Activated T-cell treated with anti-CD3 and anti-CD28 coated beads, Interleukin-2, amount 50 U/mL, for 1 hour (primary cell): ENCODE measurements at places on chromosomes 7 and 10.

- no peak for DNase-seq
Observed at GRCh38 chr10:110168601-110169481, 38.6 kb upstream of the MXI1 start.

DNA sequence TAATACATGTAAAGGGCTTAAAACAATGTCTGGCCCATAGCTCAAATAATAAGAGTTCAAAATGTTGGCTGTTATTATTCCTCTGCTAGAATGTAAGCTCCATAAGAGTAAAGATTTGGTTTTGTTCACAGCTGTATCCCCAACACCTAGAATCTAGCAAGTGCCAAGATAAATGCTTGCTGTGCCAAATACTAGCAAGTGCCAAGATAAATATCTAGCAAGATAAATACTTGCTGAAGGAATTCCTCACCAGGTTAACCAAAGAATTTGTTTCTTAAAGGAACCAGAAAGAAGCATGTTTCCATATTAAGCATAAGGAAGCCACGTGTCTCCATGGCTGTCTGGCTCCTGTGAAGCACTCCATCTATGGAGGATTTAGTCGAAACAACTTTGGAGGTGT, 235.2 kb upstream of the SP4 start:
- DNase-seq, result no peak

- no peak for DNase-seq
Observed at GRCh38 chr7:100509231-100509630, 25.5 kb downstream of the NYAP1 start.

- DNase-seq, result no peak
Observed at GRCh38 chr10:110747609-110748464, 103.7 kb downstream of the RBM20 start.

GRCh38 chr10:69659241-69660038, 29.4 kb downstream of the FAM241B start:
- no peak for DNase-seq

- no peak for DNase-seq
Observed at GRCh38 chr7:156897673-156898072, 4.7 kb upstream of the LMBR1 start.

DNA sequence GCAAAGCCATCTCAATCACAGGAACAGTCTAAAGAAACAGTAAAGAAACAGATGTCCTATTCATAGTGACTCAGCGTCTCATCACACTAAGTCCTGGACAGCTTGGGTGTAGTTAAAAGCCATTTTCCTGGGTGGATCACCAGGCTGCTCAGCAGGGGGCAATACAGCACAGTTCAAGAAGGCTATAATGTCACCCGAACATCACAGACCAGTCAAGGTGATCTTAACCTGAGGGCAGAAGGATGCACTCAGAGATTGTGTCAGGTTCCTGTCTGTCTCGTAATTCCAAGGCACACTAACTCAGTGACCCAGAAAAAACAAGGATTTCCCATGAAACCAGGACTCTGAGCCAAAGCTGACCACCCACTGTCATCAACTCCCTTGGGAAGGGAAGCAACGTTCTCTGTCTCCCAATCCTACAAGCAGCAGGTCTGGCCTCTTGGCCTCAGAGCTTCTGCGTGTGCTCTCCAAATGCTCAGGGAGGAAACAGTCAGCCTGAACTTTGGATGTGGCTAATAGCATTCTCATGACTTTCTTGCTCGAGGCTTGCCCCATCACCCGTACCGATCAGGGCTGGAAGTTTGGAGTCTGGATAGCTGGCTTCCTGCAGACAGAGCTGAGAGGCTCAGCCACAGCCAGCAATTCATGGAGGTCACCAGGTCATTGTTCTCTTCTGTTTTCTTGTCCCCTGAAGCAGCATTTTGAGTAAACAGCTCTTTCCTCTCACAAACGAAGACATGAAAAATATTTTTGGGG, 90.4 kb upstream of the FAM171A1 start:
- no peak for DNase-seq

DNA sequence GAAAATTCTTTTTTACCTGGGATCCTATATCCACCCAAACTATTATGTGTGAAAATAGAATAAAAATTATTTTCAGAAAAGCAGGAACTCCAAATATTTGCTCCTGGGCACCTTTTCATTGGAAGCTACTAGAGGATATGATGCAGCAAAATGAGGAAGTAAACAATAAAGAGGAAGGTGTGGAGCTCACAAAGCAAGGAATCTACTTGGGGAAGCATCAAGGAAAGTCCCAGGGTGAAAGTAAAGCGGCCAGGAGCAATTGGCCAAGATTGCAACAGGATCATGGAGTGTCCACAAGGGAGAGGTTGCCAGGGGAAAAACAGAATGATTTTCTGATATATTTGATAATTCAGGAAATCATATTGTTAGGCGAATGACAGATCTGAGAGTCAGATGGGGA, 80.8 kb downstream of the CARD11 start:
- no peak for DNase-seq

DNA sequence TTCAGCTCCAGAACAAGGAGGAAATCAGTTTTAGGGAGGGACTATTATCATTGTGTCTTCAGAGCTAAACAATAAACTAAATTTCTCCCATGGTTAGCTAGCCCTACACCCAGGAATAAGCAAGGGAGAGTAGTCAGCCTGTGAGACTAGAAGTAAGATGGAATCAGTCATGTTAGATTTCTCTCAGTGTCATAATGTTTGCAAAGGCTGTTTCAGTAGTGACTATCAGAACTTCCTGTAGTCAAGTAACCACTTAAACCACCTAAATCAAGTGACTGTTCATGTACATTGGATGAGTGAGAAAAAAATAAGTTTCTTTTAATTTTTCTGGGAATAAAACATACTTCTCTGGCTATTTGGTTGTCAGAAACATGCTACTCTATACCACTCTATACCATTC, 121.6 kb downstream of the KCND2 start:
- DNase-seq, result no peak

DNA sequence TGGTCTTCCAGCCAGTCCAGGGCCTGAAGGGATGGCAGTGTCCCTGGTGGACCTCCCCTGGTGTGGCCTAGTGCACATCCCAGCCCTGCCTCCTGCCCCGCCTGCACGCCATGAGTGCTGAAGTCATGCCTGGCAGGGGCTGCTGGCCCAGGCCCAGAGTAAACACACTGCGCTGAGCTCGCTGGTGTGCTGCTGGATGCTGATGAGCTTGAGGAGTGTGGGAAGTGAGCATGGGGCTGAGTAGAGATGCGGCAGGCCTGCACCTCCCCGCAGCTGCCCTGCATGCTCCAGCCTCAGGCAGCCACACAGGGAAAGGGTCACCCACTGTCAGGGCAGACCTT, 43.2 kb downstream of the HTRA1 start:
- no peak for DNase-seq

DNA sequence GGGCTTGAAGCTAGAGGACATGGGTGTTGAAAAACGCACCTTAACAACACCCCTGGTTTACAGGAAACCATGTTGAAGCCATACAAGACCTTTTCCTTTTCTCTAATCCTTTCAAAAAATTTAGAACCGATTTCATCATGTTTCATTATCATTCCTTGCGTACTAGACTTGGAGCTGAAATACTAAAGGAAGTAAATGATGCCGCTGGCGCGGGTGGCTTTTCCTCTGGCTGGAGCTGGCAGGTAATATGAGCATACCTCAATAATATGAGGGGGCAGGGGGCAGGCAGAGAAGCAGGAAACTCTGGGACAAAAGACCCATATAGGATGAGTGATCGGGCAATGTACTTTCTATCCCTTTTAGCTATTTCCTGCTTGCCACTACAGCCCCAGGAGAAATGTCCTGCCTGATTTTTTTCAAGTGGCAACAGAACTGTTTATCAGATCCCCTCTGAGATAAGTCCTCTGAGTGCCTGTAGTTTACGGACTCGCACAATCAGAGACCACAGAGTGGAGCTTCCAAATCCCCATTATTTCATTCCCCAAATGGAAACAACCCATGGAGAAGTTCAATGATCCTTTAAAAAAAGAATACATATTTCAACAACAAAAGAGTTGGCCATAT, 450.1 kb downstream of the KCNMA1 start:
- DNase-seq, result no peak

DNA sequence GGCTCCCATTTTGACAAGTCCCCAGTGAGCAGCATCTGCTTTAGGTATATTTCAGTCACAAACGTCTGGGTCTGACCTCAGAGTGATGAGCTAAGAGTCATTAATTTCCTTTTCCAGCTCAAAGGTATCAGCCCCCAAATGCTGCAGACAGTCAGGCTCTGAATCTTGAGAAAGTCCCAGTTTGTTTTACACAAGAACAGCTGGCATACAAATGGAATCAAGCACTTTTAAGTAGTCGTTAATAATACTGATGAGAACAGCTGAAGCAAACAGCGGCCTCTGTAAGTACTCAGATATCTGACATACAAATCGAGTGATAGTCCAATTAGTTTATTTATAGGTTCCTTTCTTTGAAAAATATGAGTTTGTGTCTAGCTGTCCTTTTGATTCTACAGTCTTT, 49.4 kb upstream of the MSRB2 start:
- no peak for DNase-seq

DNA sequence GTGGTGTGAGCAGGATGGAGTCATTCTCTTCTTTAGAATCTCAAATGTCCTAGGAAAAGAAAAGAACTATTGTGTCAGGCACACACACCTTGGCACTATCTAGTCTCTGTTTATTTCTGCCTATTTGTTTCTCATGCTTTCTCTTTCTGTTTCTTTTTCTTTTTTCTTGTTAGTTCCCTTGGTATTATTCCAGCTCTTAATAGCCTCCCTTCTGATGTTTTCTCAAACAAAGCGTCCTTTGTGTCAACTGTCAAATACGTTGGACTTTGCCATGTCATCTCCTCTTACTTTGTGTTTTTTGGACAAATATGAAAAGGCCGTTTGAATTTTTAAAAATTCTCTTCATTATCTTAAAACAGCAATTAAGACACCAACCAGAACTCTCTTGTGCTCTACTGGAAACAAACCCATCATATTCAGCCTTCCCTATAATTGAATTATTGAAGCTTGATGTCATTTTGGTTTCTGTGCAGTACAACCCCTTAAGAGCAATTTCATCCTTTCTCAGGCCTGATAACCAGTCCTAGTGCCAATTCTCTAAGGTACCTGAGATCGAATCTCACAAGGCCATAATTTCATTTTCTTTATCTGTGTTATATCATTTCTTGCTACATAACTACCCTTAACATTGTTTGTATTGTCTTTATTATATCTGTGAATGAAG, 497.8 kb upstream of the NRP1 start:
- DNase-seq, result no peak

GRCh38 chr10:50552771-50553535, 70.8 kb downstream of the SGMS1 start:
- no peak for DNase-seq

DNA sequence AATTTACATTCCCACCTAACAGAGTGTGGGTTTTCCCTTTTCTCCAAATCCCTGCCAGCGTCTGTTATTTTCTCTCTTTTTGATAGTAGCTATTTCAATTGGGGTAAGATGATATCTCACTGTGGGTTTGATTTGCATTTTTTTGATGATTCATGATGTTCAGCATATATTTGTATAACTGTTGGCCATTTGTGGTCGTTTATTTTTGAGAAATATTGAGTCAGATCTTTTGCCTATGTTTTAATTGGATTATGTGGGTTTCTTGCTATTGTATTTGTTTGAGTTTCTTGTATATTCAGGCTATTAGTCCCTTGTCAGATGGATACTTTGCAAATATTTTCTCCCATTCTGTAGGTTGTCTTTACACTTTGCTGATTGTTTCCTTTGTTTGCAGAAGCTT, 193.8 kb downstream of the ABCA13 start:
- DNase-seq, result no peak

- no peak for DNase-seq
Observed at GRCh38 chr7:35735396-35735795, 40.5 kb upstream of the HERPUD2 start.

DNA sequence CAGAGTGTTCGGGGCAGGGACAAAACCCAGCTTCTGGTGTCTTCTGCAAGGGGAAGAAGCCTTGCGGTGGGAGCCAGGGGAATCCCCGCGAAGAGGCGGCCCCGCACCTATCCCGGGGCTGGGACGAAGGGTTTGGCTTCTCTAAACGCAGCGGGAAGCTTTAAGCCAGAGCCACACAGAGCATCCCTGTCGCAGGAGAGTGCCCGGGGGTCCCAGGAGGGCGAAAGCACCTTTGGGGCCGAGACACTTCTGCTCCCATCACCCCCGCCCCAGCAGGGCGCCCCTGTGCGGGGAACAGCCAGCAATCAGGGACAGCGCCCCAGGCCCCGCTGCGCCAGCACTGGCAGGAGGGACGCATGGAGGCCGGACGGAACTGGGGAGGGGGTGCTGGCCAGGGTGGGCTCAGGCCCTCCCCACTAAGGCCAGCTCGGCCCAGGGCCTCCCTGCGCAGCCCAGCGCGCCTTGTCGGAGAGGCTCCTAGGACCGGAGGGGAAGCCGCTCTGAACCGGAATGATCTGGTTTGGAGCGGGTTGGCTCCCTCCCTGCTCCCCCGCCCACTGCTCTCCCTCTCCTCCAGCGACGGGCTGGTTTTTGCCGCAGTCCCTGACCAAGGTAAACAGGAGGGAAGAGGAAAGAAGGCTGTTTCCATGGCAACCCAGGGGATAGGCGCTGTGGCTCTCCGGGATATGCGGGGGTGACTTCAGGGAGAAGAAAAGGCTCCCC, 63.9 kb downstream of the TMEM209 start:
- peak; percentile 48 for DNase-seq

- DNase-seq, result no peak
Observed at GRCh38 chr10:77602231-77602912, 35.2 kb downstream of the KCNMA1 start.

DNA sequence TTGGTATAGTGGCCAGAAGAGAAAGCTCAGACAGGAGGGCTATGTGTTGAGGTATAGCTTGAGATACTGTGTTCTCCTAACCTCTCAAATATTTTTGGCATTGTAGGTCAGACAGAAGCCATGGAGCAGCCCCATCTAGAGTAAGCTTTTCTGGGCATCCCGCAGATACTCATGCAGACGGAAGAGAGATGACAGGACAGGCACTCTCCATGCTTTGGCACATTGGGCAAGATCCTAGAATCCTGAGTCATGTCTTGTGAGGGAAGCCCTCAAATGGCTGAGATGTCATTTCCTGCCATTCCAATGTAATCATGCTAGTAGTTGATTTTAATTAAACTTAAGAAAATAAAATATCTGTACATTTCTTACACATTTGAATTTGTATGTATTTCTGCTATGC, 16.8 kb upstream of the KIF20B start:
- no peak for DNase-seq

- DNase-seq, result no peak
Observed at GRCh38 chr7:157628456-157628855, 291.7 kb downstream of the DNAJB6 start.

GRCh38 chr7:79502151-79502550, 48.7 kb upstream of the MAGI2 start:
- no peak for DNase-seq

- no peak for DNase-seq
Observed at GRCh38 chr10:128295003-128295402, 168.8 kb upstream of the MKI67 start.

DNA sequence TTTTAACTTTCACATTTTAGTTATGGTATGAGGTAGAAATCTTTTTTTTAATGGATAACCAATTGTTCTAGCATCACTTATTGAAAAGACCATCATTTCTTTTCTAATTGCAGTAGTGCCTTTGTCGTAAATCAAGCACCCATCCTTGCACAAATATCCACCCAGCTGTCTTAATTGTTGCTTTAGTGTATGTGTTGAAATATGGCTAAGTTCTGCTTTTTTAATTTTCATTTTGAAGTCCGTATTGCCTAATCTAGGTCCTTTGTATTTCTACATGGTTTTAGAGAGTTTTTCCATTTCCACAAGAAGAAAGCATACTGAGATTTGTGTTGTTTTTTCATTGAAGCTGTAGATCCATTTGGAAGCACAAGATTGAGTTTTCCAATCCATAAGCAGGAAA, 259.6 kb upstream of the SEMA3E start:
- DNase-seq, result no peak

- DNase-seq, result no peak
Observed at GRCh38 chr10:119738962-119739361, 13.1 kb downstream of the INPP5F start.
